ENCODE measurements at places on chromosomes 5 and 9.

DNA sequence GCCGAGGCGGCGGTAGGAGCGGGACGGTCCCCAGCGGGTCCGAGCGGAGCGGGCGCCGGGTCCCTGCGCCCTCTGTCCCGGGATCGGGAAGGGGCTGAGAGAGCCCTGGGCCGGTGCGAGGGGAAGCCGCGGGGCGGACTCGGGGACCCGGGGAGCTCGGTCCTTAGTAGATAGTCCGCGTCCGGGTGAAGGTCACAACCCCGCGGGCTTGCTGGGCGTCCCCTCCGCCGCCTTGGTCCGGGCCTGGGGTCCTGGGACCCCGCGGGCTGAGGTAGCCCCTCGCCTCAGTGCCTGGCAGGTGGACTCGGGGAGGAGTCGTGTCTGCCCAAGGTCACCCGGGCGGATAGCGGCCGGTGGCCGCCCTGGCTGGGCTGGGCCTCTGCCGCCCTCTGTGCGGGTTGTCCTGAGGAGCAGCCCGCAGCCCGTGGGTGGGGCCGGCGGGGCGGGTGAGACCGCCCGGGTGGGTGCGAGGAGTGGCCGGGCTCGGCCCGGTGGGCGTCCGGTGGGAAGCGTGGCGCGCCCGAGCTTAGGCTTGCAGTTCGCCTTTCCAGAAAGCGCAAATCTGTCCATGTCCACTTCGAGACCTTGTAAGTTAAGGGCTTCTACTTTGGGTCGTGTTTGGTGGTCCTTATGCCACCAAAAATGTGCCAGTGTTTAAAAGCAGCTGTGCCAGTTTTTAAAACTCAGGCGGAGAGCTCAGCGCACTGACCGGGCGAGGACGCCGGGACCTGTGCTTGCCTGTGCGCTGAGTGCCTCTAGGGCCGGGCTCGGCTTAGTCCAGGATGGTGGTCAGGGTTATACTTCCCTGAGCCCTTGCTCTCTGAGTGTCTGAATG lies 554 bp downstream of the SDHA start:
- no peak for DNase-seq

DNA sequence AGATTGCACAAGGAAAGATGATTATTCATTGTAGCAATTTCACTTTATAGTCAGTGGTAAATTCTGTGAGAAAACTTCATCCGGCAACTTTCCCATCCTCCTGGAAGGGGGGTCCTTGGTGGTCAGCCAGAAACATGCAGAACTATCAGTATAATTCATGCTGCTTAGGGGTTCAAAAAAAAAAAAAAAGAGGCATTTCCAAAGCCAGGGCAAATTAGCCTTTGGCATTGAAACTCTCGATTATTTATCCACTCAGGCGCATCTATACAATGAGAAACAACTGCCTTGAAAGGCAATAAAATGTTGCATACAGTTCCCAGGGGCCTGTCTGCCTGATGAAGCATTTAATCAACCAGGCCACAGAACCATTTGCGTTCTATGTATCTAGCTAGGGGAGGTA lies 263.3 kb downstream of the TMEM167A start:
- no peak for DNase-seq

DNA sequence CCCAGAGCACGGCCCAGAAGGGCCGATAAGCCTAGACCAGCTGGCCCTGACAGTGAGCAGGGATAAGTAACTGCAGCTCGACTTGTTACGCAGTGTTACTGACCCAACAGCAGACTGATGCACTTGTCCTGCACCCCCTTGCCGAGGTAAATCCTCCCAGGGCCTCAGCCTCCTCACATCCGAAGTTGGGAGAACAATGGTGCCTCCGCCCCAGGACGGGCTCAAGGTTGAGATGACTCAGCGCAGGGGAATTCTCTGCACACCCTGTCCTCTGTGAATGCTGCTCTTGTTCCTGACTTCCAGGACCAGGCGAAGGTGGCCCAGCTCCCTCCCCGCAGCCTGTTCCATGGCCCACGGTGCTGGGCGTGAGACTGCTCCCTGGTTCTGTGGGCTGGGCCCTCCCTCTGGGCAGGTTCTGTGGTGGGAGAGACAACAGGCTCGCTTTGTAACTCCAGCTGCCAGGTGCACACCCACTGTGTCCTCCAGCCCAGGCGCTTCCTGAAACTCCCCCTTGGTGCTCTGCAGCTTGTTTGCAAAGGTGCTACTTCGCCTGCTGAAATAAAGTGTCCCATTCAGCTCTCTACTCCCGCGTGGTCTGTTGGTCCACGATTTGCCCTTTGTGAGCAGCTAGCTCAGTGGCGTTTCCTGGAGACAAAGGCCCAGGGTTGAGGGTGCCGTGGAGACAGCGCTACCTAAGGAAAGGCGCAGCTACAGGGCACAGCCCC lies 40.1 kb upstream of the SLC6A19 start:
- DNase-seq, result no peak

- DNase-seq, result no peak
These were observed 218.7 kb upstream of the TRIM32 start for GRCh38 chr9:116468369-116468768.

DNA sequence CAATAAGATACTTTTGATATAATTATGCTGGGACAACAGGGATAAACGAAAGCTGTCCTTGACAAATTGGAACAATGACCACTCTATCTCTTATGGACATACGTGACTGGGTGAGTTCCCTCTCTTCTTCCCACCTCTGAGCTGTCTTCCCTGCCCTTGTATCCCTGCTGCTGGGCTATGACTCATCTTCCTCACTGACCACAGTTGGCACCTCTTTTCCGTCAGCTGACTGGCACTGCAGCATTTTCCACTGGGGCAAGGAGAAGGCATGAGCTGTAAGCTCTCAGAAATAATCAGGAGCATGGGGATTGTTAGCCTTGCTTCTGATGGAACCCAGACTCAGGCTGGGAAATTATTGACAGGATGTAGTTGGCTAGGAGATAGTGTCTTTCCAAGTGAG lies 48.7 kb downstream of the PCSK1 start:
- DNase-seq, result no peak

Data from stimulated activated CD8-positive, alpha-beta memory T cell treated with anti-CD3 and anti-CD28 coated beads, Interleukin-7, amount 100 ng/mL, for 1 hour (primary cell).